Stimulated activated CD8-positive, alpha-beta memory T cell treated with anti-CD3 and anti-CD28 coated beads, Interleukin-4, amount 100 ng/mL, for 1 hour (primary cell): ENCODE measurements at places on chromosomes 12 and 14.

DNA sequence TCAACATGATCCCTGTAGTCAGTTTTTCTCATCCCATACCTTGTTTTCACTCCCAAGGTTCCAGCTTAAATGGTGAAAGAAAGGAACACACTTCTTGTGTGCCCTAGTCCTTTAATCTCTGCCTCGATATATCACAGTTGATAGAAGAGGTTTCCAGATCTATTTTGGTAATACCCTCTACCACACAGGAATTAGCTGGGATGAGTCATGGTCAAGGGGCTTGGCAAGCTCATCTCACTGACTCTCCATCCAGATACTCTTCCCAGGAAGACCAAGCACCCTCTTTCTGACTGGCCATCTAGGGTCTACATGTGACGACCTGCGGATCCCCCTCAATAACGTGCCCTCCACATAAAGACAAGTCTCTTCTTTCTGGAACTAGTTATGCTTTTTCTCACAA is 277.9 kb downstream of the ITPR2 start:
- DNase-seq = no peak

GRCh38 chr12:92338671-92339070 is 193.0 kb upstream of the BTG1 start:
- no peak for DNase-seq

DNA sequence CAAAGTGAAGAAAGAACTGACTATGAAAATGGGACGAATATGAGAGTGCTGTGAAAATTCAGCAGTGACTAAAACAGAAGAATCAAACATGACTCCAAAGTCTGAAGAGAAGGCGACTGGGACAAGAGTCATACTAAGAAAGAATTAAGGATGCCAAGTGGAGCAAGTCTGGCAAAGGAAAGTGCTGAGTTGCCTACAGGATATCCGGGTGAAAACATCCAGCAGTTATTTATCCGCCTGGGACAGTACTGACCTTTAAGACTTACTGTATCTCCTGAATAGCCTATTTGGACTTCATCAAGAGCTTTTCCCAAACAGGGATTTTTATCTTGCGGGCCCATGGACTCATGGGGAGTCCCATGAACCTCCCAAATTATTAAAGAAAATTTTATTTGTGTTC is 41.1 kb downstream of the KICS2 start:
- DNase-seq = no peak

DNA sequence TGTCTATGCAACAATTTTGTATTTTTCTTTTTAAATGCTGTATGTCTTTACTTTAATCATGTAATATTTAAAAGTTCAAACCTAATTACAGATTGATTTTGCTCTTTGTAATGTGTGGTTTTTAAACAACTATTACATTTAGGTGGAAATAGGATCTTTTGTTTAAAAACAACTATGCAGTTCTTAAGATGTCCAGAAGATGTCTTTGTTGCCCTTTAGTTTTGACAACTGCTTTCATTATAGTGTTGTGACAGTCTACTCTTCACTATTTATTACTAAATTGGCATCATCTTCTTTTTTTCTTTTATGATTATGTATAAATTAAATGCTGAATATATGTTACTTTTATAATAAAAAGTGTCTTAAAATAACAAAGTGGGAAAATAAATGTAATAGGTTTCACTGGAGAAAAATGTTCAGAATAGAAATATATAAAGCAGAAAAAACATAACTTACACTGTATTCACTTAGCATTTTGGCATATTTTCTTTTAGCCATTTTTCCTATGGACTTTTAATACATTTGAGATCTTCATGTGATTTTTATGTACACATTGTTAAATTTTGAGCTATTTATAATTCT is 27.1 kb upstream of the PCNX4 start:
- no peak for DNase-seq

GRCh38 chr12:25151476-25151875 is 43.5 kb downstream of the DNAI7 start:
- DNase-seq = no peak

- no peak for DNase-seq
These were observed at the start of gene LPAR5 for GRCh38 chr12:6635856-6636531. TSS of gene LPAR5 (minus strand) at chr12:6635959. CDS start at chr12:6621248, 14,711 bp downstream.
